ENCODE measurements at places on chromosomes 11 and 22.

GRCh38 chr11:10916665-10917064 lies 58.8 kb upstream of the ZBED5 start:
- DNase-seq: no peak

DNA sequence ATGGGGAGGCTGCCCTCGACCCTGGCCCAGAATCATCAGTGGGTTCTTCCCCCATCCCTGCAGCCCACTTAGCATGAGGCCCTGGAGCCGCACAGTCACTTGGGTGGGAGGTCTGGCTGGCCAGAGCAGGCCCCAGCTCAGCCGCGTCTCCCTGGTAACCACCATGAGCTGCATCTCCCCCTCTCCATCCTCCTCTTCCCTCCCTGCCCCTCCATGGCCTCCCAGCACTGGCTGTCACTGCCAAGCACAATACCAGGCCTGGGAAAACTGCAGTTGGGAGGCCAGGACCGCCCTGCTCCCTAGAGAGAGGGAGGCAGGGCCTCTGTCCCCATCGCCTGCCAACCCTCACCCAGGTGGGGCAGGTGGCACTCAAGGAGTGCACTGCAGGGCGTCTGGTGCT lies 8.0 kb downstream of the CSDC2 start:
- no peak for DNase-seq

- DNase-seq: no peak
Measured at GRCh38 chr11:113528982-113529381, 53.8 kb upstream of the DRD2 start.

DNA sequence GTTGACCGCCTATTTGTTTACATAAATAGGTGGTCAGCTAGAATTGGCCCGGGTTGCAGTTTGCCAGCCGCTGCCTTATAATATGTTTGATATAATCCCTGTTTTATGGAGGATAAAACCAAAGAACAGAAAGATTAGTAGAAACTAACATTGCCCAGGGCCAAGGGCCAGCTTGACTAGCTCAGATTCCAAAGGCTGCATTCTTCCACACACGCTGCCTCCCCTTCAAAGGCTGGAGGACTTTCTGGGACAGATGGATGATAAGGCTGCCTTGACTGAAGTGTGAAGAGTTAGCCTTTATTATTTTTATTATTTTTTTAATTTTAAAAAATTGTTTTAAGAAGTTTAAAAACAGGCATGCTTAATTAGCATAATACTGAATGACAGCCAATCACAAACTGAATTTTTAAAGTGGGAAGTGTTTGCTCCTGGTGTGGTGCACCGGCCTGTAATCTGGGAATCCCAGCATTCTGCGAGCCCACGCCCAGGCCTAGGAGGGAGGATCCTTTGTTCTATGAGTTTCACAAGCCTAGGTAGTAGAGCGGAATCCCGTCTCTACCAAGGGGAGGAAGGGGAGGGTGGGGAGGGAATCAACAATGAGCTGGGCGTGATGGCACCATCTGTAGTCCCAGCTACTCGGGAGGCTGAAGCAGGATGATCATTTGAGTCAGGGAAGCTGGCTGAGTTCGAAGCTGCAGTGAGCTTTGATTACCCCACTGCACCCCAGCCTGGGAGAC lies 114.9 kb downstream of the NAV2 start:
- DNase-seq: no peak

GRCh38 chr22:17977371-17977770 lies 47.0 kb downstream of the MICAL3 start:
- no peak for DNase-seq

- peak; percentile 77 for DNase-seq
Measured at GRCh38 chr11:46332568-46333393, 14.5 kb upstream of the DGKZ start.

GRCh38 chr22:49155770-49156580 lies 671.7 kb downstream of the BRD1 start:
- no peak for DNase-seq

DNA sequence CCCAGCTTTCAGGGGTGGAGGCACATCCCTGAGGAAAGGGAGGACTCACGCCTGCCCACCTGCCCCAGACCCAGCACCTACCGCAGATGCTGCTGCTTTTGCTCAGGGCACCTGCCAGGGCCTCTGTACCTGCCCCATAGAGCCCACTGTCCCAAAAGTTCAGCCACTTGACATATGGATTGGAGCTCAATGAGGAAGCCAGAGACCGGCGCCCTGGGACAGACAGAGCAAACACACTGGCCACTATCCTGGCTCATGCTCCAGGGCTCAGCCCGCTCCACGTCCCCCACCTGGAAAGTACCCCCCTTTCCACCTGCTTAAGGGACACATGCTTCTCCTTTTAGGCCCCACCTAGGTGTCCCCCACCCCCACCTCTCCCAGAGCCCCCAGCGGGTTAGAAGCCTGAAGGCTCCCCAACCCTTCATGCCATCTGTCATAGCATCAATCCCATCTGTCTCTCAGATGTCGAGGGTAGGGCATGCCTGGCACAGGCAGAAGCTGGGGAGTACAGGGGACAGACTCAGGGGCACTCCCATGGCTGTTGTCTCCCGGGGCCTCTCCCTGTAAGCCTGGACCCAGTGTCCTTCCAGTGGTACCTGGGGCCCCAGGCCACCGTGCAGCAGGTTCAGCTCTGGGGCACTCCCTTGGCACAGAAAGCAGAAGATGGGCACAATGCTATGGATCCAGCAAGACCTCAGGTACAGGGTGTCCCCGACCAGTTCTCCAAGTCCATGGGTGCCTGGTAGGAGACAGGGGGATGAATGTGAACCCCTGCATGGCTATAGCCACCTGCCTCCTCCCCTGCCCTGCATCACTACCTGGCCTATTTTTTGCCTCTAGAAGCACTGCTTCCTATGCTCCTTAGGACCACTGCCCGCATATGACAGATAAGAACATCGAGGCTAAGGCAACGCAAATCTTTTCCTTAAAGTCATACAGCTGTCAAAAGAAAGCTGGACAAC lies 2.2 kb upstream of the P2RX6 start:
- DNase-seq: no peak

DNA sequence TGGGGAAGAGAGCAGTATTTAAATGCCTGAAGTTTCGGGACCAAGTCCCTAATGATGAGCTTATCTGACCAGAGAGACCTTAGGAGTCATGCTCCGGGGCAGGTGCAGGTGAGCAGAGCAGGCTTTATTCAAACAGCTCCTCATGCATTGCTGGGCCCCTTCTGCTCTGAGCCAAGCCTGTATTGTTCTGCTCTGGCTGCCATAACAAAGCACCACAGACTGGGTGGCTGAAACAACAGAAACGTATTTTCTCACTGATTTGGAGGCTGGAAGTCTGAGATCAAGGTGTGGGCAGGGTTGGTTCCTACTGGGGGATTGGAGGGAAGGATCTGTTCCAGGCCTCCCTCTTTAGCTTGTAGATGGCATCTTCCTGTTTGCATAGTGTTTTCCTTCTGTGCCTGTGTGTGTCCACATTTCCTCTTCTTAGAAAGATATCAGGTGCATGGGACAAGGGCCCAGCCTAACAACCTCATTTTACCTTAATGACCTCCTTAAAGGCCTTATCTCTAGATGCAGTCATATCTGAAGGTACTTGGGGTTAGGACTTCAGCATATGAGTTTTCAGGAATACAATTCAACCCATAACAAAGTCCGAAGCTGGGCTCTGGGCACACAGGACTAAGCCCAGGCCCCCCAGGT lies 97.1 kb upstream of the PARVA start:
- no peak for DNase-seq

DNA sequence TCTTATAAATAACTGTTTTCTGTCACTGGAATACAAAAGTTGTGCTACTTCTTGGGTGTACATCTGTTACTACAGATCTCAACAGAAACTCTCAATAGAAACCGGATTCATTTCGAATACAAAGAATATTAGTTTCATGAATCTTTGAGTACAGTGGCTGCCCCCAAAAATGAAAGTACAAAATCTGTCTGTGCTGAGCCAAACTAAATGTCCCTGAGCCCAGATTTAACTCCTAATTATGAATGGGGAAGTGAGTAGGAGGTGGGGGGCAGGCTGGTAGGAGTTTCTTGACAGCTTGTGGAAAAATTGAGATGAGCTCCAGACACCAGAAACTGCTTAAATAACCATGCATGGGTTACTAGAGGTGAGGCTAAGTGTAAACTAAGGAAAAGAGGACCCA lies 41.6 kb downstream of the PITPNB start:
- no peak for DNase-seq

GRCh38 chr11:107385361-107385981 lies 72.2 kb downstream of the CWF19L2 start:
- no peak for DNase-seq

DNA sequence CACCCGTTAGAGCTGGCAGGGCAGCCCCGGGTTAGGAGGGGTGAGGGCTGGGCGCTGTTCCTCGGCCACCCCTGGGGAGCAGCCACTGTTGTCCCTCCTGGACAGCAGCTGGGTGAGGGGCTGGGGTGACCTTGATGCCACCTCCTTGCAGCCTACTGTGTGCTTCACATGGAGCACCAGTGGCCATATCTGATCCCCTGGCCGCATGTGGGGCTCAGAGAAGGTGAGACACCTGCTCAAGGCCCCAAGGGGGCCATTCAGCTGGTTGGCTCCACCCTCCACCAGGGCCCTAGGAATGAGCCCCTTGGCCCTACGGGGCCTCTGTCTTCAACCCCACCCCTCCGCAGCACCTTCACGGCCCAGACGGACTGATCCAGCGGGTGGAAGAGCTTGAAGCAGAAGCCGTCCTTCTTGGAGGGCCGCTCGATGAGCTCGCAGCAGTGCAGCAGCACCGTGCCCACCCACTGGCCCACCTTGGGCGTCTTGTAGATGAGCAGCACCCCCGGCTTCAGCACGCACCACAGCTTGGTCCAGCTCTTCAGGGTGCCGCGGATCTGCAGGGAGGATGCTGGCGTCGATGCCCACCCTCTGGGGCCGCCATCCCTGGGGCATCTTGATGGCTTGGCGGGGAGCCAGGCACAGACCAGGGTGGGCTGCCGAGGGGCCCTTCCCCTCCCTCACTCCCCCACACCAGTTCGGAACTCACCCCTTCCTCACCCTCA lies 44.9 kb downstream of the OSBPL5 start:
- no peak for DNase-seq

DNA sequence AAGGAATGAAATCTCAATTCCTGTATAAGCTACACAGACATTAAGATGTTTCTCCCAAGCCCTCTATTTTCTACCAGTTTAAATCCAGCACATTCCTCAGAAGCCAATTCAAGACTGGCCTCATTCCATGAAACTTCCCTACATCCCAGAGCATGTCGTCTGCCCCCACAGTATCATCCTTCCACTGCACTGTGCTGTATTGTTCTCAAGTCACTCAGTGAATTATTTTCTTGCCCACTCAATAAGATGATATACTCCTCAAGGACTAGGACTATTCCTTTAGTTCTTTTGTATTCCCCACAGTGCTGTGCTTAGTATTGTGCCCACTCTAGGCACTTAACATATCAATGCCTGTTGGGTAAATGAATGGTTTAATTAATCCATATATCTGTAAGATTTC lies 203.1 kb upstream of the BLID start:
- no peak for DNase-seq

- no peak for DNase-seq
Measured at GRCh38 chr11:125235071-125235471, 70.5 kb downstream of the PKNOX2 start.

- DNase-seq: no peak
Measured at GRCh38 chr11:72821221-72821919, 7.2 kb downstream of the ATG16L2 start.

GRCh38 chr11:7964873-7965272 lies 374 bp downstream of the NLRP10 start:
- no peak for DNase-seq

DNA sequence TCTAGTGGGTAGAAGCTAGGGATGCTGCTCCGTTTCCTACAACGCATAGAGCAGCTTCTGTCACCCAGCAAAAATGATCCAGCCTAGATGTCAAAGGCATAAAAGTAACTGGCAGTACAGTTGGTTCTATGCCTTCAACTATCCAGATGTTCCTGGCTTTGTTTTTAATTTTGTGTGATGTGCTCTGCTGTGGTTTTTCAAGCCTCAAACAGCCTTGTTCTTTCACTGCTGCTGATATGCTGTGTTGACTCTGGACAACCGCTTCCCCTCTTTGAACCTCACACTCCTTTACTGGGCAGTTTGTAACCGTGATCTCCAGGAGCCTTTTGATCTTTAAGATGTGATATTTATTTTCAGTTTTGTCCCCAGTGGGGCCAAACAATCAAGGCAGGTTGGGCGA lies 116.4 kb downstream of the SEZ6L start:
- no peak for DNase-seq

- DNase-seq: no peak
Measured at GRCh38 chr11:111726301-111726713, 39.9 kb downstream of the PPP2R1B start.

DNA sequence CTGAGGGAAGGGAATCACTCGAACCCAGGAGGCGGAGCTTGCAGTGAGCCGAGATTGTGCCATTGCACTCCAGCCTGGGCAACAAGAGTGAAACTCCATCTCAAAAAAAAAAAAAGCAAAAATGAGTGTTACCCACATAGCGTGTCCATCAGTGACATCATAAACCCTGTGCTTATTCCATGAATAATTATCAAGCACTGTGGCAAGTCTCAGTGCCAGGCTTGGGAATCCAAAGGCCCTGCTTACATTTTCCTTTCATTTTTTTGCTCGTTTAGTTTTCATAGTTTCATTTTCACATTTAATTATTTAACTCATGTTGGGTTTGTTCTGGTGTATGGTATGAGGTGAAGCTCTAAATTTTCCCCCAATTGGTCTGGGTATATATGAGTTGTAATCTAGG lies 46.5 kb downstream of the NEU3 start:
- no peak for DNase-seq
